ENCODE measurements at places on chromosomes 3 and 15.

GRCh38 chr15:31236184-31237042 lies 90.2 kb upstream of the KLF13 start:
- no peak for DNase-seq

- no peak for DNase-seq
Measured at GRCh38 chr15:68638953-68639515, 60.2 kb downstream of the CORO2B start.

DNA sequence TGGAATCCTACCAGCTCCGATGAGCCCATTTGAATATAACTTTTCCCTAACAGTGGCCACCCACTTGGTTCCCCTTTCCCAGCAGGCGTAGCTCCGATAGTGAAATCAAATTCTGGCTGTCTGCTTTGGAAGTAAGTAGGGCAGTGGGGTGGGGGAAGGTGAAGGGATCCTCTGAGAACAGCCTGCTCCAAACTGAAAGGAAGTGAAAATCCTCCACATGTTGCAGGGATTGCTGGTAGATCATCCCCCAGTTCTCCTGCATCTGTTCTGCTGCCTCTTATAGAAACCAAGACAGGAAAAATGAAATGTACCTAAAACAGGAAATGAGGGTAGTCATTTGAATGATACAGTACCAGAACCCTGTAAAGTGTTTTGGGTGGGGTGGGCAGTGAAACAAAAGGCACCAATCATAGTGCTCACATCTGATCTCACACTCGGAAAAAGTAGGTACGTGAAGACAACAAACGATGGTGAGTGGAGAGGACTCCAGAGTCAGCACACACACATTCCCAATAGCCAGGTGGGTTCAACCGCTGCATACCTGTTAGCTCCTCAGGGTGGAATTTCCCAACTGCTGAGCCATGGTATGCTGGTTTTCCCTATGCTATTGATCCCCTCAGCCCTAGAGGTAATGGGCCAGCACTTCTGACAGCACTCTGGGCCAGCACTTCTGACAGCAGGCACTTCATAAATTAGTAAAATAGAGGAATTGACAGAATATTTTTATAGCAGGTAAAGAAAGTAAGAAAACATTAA lies 304.9 kb upstream of the ADAMTS9 start:
- DNase-seq: no peak

- peak; percentile 40 for DNase-seq
Measured at GRCh38 chr3:12479919-12480427, 4.3 kb upstream of the TSEN2 start.

DNA sequence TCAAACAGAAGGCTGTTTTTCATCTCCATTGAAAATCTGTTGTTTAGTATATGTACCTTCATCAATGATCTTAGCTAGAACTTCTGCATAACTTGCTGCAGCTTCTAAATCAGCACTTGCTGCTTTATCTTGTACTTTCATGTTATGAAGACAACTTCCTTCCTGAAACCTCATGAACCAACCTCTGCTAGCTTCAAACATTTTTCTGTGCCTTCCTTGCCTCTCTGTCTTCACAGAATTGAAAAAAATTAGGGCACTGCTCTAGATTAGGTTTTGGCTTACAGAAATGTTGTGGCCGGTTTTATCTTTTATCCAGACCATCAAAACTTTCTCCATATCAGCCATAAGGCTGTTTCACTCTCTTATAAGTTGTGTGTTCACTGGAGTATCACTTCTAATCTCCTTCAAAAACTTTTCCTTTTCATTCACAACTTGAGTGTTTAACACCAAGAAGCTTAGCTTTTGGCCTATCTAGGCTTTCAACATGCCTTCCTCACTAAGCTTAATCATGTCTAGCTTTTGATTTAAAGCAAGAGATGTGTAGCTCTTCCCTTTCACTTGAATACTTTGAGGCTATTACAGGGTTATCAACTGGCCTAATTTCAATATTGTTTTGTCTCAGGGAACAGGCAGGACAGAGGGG lies 78.6 kb downstream of the IGSF11 start:
- DNase-seq: no peak

DNA sequence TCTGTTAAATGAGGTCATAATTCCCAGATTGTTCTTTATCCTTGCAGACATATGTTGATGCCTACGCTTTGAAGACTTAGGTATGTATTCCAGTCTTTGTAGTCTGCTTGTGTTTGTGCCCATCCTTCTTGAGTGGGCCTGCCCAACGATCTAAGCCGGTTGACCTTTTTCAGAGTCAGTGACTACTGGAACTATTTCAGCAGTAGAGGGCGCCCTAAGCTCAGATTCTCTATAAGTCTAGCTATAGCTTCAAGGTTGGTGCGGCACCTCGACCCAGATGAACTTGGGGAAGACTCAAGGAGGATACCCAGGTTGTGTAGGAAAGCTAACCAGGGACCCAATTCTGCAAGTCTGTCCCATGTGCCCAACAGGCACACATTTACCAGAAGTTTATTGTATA lies 228.8 kb upstream of the PPP2R3A start:
- DNase-seq: no peak

DNA sequence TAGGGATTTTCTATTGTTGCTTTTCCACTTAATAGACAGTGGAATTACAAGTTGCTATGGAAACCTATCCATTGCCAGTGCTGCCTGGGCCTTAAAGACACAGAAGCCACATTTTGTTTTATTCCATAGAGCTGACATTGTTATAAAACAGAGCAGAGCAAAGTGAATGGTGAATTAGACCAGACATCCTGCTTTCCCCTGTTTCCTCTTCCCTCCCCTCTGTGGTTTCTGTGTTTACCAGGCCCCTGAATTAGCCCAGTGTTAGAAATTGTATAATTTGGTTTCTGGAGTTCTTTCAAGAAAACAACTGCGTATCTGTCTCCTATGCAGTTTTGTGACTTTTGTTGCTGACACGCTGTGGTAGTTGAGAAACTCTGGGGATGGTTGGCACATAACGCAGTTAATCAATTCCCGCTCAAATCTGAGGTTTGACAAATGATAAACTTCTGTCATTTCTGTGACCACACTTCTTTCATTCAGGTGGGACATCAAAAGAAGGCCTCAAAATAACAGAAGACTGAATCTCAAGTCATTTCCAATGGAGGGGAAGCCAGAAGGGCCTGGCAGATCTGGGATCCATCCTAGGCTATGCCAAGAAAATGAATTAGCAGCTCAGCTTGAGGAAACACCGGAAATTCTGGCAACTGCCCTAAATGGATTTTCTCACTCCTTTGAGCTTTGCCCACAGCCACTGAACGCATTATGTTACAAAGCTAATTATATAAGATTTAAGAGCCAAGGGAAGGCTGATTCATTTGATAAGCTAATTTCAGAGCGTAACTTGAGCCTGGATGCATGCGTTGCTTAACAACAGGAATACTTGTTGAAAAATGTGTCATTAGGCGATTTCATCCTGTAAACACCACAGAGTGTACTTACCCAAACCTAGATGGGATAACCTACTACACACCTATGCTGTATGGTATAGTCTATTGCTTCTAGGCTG lies 46.9 kb downstream of the NR1D2 start:
- DNase-seq: no peak

DNA sequence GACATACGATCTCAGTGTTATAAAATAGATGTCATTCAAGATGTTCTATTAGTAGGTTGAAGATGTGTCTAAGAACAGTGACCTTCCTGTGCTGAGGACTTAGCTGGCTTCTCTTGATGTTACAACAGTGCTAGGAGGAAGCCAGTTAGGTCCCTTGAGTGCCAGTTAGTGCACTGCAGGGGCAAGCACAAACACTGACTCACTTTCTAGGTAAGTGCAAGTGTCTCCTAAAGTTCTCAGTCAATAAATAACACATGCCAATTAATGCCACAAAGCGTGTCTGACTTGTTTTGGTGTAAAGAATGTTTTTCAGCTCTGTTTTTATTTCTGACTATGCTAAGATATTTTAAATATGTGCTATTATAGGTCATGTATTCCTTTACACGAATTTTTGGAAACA lies 211.8 kb downstream of the NAALADL2 start:
- DNase-seq: no peak

- no peak for DNase-seq
Measured at GRCh38 chr3:15327941-15328340, 4.4 kb downstream of the SH3BP5 start.

DNA sequence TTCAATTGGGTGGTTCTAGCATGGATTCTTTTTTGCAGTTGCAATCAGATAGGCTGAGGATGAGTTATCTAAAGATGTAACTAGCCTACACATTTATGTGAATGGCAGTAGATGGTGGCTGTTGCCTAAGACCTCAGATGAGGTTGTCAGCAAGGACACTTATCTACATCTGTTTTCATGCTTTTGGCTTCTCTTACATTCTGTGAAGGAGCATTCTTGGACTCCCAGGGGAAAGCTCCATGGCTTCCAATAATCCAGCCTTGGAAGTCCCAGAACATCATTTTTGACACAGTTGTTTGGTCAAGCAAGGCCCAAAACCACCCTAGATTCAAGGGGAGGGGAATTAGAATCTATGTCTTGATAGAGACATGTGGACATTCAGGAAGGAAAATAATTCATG lies 332.2 kb upstream of the RBMS3 start:
- no peak for DNase-seq

- DNase-seq: no peak
Measured at GRCh38 chr3:65425880-65426279, 612.8 kb downstream of the MAGI1 start.

DNA sequence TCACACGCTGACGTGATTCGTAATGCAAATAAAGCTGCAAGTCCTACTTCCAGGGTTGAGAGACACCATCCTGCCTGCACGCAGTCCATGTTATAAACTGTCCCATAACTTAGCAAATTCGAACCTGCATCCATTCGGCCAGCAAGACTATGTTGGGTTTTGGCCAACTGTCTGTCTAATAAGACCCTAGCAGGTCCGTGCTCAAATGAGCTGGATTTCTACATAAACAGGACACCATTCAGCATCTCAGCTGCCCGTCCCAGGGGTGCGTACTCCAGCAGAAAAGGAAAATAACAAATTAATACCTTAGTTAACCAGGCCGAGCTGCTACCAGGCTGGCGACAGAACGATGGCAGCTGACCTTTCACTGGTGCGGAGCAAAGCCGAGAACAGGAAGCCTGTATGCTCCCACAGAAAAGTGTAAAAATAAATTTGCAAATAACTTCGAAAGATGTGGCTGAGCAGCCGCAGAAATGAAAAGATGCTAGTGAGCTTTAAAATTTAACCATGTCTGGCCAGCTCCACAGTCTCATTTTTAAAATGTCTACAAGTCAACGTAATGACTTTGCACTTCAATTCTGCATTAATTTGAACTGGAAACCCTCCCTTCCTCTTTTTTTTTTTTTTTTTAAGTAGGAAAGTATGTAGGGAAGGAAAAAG lies 97.1 kb upstream of the SNRPA1 start:
- no peak for DNase-seq

DNA sequence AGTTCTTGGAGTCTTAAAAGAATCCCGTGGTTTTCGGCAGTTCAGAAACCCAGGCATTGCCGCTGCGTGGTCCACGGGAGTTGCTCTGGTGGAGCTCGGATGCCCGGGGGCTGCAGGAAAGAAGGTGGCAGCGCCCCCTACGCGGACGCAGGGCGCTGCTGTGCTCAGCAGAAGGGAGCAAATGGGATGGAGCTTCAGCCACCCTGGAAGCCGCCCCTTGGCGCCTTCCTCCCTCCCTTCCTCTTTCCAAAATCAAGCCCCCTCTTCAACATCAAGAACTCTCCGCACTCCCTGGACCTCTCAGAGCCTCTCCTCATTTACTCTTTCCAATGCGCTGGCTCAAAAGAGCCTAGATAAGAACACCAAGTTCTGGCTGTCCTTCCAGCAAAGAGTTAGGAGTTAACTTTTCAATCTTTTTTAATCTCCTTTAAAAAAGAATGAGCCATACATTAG lies 880 bp upstream of the CHRNA7 start:
- DNase-seq: peak; percentile 7

- DNase-seq: no peak
Measured at GRCh38 chr3:28151608-28152228, 89.7 kb upstream of the CMC1 start.

DNA sequence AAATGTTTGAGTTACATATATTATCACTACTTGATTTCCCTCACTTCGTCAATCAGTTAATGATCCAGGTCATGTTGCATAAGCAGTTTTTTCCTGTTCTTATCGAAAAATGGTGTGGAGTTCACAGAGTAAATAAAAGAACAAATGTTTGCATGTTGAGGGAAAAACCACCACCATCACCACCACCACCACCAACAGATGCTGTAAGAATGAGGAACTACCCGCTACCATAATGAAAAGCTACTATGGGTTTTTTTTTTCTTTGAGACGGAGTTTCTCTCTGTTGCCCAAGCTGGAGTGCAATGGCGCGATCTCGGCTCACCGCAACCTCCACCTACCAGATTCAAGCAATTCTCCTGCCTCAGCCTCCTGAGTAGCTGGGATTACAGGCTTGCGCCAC lies 27.6 kb downstream of the RUBCN start:
- no peak for DNase-seq

- DNase-seq: no peak
Measured at GRCh38 chr3:14303336-14304100, 98.9 kb upstream of the SLC6A6 start.

- DNase-seq: no peak
Measured at GRCh38 chr3:126484148-126484547, 8.5 kb upstream of the ZXDC start.

DNA sequence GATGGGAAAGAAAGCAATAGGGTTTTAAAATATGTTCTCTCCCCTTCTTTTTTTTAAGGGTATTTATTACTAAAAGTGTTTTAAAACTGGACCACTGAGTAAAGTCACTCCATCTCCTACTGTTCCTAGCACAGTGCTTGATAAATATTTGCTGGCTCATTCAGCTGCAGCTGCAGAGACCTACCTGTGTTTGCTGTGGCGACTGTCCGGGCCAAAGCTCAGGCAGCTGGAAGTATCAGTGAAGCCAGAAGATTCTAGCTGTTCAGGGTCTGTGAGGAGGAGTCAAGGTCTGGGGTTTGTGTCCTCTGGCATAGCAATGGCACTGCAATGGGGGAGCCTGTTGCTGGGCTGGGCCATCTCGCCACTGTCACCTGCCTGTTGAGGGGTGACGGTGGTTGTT lies 109.9 kb downstream of the RPLP1 start:
- DNase-seq: no peak

DNA sequence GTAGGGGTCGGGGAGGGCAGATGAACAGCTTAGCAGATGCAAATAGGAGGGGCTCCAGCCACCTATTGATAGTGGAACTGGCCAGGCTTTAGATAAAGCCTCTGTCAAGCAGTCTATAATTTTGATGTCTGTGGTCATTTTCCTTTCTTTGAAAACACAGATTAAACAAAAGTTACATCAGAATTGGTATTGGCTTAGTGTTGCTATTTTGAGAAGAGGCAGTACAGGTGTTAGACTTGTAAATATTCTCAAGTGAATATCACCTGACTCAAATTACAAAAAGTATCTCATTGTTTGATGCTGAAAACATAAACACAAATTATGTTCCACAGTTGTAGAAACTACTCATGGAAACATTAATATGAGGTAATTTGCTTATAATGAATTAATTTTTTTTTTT lies 18.1 kb downstream of the GHRL start:
- DNase-seq: no peak

Data from stimulated activated naive CD8-positive, alpha-beta T cell treated with anti-CD3 and anti-CD28 coated beads, Interleukin-15, amount 100 ng/mL, for 72 hours (primary cell).